ENCODE measurements at places on chromosomes 7 and 10.

GRCh38 chr7:51060536-51060935, 256.1 kb downstream of the COBL start:
- no peak for DNase-seq

DNA sequence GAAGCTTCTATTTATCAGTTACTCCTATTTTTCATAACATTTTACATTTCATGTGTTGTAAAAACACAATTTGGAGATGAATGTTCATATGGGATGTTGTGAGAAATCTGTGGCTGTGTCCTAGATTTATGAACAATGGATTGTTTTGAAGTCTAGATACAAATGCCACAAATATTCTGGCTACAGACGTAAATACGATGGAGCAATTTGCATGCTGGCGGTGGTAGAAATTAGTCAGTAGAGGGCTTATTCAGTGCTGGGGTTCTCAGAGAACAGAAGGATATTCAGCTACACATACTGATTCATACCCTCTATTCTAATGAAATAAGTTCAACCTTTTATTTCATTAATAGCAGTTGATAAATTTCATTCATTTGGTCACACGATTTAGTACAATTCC, 48.8 kb downstream of the PLPP4 start:
- peak; percentile 82 for DNase-seq

DNA sequence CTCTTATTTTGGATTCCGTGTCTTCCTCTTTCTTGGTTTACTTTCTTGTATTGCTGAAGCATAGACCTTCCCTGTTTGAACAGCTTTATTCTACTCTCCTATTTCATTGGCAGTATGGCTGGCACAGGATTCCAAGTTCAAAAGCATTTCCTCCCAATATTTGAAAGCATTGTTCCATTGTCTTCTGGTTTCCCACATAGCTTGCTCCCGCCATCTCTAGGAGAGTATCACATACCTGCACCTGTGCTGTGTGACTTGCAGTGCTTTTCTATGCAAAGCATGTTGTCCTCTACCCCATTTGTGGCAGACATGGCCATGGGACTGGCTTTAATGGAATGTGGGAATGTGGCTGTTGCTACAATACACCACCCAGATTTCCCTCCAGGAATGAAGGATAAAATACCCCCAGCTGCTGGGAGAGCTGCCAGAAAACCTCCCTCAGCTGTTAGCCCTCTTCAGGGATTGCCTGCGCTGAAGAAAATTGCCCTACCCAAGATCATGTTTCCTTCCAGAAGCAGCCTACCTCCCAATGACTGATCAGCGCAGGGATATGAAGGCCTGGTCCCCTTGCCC, 6.9 kb upstream of the MYOF start:
- DNase-seq = no peak

DNA sequence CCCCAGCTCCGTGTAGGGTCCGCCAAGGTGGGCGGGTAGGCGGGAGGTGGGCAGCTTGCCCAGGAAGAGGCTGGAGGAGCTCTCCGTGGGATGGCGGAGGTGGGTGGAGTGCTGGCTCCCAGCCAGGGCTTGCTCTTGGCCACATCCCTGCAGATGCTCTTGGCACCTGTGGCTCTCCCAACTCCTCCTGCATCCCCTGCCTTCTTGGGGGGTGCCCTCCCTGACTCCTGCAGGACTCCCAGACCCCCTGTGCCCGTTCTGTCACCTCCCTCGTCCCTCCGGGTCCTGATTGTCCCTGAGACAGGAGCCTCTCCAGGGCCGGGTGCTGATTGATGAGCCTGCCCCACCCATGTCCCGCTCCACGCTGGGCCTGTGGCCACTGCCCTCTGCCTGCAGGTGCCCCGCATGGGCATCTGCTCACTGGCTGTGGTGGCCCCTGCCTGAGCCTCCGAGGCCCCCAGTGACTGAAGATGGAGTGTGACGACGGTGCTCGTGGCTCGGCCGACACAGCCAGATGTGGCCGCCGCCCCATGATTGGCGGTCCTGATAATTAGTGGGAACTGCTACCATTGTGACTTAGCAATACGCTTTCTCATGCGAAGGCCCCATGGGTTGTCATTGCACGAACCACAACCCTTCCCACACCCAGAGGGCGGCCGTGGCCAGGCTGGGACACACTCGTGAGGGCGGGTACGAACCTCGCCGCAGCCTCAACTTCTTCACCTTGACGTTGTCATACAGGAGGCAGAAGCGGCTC, 23.6 kb downstream of the CFAP46 start:
- DNase-seq = no peak

- DNase-seq = no peak
Measured at GRCh38 chr7:151152643-151153513, 14.6 kb downstream of the GBX1 start.

- DNase-seq = no peak
Measured at GRCh38 chr7:71982851-71983250, 429.3 kb downstream of the CALN1 start.

DNA sequence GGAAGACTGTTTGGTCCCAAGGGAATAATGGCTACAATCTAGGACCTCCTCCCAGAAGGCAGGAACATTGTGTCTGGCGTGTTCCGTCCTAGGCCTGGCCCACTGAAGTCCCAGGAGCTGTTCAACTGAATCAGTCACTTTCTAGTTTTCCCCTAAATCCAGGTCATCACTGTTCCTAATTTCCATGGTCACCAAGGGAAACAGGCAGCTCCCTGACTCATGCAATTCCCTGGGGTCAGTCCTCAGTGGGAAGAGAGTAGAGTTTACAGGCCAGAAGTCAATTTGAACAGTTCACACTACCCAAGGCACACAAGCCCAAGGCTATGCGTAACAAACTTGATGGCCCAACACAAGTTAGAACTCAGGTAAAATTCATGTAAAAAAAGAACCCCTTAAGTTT, 44.0 kb downstream of the CREB3L2 start:
- no peak for DNase-seq

DNA sequence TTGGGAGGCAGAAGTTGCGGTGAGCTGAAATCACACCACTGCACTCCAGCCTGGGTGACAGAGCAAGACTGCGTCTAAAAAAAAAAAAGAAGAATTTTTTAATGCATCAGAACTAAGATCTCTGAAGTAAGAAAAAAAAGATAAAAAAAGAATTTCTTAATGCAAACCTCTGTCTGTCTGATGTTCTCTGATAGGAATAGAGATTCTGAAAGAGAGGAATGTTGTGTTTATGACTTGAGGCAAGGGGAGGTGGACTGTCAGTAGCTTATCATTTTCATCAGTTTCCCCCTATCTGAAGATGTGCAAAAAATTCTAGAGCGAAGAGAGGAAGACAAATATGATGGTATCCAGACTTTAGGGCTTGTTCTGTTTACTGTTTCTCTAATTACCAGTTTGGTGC, 121.5 kb downstream of the SEC23IP start:
- no peak for DNase-seq

- no peak for DNase-seq
Measured at GRCh38 chr10:72088889-72089575, 681 bp upstream of the SPOCK2 start.

DNA sequence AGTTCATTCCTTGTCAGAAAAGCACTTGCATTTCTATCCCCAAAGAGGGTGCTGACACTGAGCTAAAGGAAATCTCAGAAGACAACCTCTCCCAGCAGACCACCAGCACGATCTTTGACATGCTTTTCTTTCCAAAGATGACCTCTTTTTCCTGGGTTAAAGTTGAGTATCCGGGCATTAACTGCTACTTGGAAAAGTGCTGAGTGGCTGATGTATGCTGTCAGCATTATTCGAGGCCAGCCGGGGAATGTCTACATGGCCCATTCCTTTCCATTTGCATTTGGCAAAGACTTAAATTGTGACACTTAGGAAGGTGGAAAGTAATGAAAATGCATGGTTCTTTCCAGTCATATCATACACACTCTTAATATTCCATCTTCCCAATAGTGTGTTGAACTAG, 90.6 kb upstream of the SKAP2 start:
- no peak for DNase-seq

- peak; percentile 10 for DNase-seq
Measured at GRCh38 chr7:103447073-103447960, 1.3 kb upstream of the SLC26A5 start.

GRCh38 chr7:135536150-135536549, 21.6 kb upstream of the NUP205 start:
- no peak for DNase-seq

DNA sequence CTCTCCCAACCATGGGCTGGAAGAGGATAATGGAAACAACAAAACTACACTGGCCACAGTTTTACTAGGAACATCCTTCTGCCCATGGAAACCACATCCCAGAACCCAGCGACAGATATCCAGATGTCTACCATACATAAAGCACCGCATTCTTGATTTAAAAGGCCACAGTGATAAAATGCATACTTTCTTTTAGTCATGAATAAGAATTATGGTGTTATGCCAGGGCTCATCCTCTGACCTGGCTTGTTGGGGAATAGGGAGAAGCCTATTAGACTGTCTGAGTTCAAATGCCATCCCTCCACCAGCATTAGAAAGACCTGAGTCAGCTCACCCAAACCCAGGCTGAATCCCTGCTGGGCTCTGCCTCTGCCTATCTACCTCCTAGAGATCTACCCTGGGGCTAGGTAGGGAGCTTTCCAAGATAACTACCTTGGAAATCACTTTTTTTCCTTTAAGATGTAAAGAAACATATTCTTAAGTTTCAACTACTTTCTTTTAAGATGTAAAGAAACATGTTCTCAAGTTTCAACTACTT, 5.2 kb downstream of the ABCA13 start:
- no peak for DNase-seq

DNA sequence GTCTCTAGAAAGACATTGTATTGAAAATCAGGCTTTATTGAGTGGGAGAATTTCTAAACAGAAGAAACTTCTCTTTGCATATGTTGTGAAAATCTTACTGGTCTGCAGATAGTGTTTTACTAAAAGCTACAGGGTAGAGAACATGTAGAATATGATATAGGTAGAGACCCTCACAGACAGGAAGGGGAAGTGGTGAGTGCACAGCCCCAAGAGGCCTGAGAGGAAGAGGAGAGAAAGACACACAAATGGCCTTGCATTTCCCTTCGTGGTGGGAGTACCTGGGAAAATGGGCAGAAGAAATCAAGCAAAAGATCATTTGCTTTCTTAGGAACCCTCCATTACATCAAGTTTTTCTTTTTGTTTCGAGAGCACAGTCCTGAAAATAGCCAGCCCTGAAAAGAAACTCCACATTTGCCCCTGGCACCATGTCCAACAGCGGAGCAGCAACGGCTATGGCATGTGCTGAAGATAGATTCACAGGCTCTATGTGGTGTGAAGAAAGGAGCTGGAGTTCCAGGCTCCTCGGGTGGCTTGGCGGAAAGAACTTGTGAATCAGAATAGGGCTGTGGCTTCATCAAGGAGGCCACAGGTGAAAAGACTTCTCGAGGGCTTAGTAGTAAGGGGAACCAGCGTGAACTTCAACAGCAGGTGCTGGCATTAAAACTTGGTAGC, 143.5 kb downstream of the CALCR start:
- DNase-seq = no peak

DNA sequence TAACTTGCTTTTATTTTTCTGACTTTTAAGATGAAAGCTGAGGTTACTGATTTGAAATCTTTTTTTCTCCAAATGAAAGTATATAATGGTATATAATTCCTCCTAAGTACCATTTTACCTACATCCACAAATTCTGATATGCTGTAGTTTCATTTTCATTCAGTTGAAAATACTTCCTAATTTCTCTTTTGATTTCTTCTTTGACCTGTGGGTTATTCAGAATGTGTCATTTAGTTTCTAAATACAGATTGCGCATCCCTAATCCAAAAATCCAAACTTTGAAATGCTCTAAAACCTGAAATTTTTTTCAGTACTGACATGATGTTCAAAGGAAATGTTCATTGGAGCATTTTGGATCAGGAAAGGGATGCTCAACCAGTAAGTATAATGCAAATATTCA, 168.7 kb downstream of the CELF2 start:
- DNase-seq = no peak

DNA sequence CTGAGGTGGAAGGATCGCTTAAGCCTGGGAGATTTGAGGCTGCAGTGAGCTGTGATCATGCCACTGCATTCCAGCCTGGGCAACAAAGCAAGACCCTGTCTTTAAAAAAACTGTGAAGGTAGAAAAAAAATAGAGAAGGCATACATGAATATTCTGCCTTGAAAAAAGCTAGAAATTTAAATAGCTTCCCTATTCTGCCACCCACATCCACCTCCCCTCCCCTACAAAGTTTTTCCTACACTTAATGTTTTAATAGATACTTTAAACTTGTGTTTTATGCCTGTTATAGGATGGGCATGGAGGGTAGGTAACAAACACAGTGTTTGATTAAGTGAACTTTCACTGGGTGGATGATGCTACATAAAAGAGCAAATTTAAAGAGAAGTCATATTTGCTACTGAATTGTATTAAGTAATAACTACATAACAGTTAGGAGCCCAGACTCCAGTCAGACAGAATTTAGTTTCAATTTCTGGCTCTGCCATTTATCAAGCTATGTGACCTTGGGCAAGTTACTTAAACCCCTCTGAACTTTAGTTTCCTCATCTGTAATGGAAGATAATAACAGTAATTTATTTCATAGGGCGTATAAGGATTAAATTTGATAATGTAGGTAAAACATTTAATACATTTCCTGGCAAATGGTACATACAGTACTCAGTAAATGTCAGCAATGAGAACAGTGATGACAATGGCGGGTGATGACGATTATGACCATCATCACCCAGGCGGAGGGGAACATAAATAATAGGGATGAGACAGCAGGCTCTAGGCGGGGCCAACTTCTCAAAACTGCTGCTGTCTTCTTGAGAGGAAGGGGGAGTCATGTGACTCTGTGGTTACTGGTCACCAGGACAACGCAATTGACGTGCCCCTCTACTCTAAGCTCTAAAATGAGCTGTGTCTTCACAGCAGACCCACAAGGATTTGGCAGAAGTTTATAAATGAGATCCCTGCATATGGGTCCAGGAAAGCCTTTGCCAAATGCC, 15.8 kb downstream of the DNMBP start:
- DNase-seq = no peak
